Cortex of kidney (tissue), 1 donor: ENCODE measurements at places on chromosomes 1 and 21.

DNA sequence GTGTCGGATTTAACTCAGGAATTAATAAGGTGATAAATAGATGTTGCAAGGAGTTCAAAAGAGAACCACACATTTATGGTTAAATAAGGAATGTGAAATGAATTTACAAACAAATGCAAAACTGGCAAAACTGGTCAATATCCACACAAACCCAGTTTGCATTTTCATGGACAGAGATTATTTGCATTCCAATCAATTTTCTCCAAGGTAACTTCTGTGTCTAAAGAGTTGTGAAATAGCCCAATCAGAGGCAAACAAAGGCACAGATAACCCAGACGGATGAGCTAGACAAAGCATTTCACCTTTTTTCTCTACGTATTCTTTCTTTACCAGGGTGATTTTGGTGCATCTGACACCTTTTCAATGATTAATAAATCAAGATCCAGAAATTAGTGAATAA lies 63.9 kb downstream of the MAP3K7CL start:
- no peak for DNase-seq

DNA sequence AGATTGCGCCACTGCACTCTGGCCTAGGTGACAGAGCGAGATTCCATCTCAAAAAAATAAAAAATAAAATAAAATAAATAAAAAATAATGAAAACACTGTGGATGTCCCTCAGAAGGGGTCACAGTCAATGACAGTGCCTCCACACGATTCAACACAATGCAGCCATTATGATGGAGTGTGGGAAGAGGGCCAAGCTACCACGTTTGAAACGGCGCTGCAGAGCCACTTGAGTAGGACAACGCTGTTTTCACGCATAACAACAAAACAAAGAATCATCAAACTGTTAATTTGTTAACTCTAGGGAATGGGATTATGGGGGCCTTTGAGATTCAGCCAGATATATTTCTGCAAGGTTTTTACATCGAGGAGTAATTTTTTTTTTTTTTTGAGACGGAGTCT lies 36.5 kb downstream of the NKAIN1 start:
- no peak for DNase-seq

DNA sequence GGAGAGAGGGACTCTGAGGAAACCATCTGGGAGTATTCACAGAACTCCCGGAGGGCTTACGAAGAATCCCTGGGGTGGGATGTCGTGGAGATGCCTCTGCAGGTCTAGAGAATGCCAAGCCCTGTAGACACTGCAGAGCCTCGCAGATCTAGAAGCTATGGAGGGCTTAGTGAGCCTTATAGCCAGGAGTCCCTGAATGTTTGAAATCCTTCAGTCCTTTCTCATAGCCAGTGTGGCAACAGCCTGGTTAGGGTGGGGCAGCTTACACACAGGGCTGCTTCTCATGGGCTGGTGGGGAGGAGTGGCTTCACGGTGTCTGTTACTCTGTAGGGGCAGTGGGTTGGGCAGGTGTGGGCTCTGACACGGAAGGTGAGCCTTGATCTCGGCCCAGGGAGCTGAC lies 44.2 kb upstream of the KDM4A start:
- no peak for DNase-seq

GRCh38 chr1:228848406-228848805 lies 113.1 kb downstream of the RHOU start:
- no peak for DNase-seq

- no peak for DNase-seq
Measured at GRCh38 chr21:33578214-33578613, 10.3 kb downstream of the DONSON start.
